ENCODE measurements at places on chromosomes 5 and 9.

DNA sequence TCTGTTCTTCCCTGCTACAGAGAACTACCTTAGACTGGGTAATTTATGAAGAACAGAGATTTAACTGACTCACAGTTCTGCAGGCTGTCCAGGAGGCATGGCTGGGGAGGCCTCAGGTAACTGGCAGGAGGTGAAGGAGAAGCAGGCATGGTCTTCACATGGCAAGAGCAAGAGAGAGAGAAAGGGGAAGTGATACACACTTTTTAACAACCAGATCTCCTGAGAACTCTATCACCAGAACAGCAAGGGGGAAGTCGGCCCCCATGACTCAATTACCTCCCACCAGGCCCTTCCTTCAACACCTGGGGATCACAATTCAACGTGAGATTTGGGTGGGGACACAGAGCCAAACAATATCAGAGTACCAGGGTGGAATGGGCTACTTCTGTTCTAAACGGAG lies 766.8 kb downstream of the TLE1 start:
- no peak for DNase-seq

- no peak for DNase-seq
Measured at GRCh38 chr5:72290356-72291133, 29.5 kb downstream of the MRPS27 start.

GRCh38 chr9:124347968-124348358 lies 67.3 kb downstream of the PSMB7 start:
- DNase-seq, result no peak

- no peak for DNase-seq
Measured at GRCh38 chr9:87256973-87257372, 240.7 kb upstream of the DAPK1 start.

DNA sequence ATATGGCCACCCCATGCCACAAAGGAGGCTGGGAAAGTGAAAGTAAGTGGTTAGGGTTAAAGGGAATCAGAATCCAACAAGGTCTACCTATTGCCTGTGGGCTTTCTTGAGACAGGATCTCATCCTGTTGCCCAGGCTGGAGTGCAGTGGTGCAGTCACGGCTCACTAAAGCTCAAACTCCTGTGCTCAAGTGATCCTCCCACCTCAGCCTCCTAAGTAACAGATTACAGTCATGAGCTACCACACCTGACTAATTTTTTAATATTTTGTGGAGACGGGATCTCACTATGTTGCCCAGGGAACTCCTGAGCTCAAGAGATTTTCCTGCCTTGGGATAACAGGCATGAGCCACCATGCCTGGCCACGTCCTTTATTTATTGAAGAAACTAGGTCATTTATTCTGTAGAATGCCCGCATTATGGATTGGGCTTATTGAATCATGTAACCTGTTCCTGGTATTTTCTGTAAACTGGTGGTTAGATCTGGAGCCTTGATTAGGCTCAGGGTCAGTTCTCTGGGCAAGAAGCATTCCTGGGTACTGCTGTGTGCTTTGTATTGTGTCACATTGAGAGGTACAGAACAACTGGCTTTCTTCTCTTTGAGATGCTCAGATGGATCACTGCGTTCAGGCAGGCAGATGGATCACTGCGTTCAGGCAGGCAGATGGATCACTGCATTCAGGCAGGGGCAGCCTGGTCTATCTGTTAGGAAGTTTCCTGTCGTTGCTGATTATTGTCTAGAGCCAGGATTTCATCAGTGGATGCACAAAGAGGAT lies 41.6 kb downstream of the ERGIC1 start:
- DNase-seq, result no peak

DNA sequence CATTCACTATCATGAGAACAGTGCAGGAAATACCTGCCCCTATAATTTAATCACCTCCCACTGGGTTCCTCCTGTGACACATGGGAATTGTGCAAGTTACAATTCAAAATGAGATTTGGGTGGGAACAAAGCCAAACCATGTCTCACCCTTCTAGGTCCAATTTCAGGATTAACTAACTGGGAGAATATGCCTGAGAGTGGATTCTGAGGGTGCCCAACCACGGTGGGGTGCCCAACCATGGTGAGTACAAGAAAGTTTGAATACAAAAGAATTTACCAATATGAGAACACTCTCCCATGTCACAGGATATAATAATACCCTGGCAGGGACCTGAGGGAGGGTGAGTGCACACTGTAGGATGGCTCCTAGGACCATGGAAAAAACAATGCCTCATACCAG lies 17.2 kb upstream of the GDA start:
- no peak for DNase-seq

GRCh38 chr5:59673438-59674058 lies 220.0 kb downstream of the PDE4D start:
- no peak for DNase-seq

DNA sequence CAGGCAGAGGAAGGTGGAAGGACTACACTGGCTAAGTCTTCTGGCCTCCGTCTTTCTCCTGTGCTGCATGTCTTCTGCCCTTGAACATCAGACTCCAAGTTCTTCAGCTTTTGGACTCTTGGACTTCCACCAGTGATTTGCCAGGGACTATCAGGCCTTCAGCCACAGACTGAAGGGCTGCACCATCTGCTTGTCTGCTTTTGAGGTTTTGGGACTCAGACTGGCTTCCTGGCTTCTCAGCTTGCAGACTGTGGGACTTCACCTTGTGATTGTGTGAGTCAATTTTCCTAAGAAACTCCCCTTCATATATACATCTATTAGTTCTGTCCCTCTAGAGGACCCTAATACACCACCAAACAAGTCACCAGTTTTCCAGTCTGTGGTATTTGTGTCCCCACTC lies 9.7 kb upstream of the ANKDD1B start:
- no peak for DNase-seq

DNA sequence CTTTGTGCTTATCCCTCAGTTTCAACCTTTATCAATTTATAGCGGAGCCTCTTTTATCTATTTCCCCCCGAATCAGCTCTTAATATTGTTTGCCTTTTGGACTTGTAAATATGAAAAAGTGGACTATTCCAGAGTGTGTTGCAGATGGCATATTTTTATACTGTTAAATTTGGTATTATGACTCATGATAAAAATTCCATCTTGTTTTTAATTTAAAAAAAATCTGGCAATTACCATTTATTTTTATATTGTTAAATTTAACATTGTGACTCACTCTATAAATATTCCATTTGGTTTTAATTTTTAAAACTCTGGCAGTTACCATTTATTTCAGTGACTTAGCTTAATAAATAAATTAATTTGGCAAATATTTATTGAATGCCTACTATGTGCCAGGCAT lies 37.5 kb downstream of the RBM27 start:
- DNase-seq, result no peak

DNA sequence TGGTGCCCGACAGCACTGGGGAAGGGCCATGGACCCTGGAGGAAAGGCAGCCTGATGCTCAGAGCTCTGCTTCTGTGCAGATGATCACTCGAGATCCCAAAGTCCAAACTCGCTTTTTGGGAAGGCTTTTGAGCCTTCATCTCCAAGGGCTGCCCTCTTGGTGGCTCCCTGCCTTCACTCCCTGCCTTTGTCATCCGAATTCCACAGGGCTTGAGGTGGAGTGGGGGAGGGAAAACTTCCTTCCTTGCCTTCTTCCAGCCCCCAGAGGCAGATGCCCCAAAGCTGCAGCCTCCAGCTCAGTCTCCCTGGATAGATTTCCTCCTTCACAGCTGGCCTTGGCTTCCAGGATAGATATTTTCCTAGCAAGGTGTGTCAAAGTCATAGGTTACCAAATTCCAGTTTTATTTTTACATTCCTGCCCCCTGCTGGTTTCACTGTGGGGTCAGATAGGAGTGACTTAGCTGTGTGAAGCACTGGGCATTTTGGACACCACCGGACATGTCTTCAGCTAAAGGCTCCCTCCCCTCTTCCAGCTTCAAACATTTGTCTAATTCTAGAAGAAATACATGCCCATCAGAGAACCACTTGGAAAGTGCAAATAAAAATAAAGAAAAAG lies 268.2 kb downstream of the HSPA4 start:
- DNase-seq, result no peak

DNA sequence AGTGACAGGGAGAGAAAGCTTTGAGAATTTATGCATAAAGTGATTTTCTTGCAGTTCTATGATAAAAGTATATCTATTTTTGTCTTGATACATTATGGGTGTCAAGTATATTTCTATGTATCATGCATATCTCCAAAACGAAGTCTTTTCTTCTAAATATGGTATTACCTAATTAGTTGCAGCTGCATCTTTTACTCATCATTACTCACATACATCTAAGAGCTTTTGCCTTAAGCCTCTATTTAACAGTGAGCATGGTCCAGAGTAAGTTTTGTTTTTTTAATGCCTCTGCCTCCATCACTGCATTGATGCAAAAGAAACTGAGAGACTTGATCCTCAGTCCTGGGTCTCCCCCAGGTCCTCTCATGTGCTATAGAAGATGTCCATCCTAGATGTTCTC lies 40.0 kb upstream of the SMC5 start:
- no peak for DNase-seq

GRCh38 chr9:27117489-27118135 lies 8.6 kb downstream of the TEK start:
- DNase-seq, result no peak

- no peak for DNase-seq
Measured at GRCh38 chr9:78101247-78101646, 69.6 kb upstream of the GNAQ start.

DNA sequence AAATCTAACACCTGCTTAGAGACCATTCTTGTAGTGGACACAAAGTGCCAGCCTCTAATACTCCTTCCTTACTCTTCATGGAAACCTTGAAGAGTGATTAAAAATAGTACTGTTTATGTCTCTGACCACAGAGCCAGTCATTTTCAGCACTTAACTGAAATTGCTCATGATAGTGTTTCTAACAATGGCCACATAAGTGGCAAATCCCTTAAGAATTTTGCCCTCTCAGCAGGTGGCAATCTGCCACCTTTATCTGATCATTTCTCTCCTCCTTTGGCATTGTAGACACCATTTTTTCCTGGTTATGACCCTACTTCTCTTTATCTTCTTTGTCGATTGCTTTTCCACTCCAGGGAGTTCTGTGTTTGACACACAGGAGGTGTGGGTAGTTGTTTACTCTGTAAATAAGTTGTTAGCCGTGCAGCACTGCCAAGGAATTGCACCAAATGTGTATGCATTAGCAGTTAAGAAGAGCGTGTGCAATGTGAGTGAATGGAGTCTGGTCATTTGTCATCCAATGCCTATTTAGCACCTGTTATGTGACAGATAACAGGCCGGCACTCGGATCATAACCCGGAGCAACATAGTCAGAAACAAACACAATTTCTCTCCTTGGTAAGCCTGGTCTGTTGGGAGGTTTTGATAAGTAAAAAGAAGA lies 36.8 kb upstream of the STARD4 start:
- no peak for DNase-seq

GRCh38 chr5:173323106-173323798 lies 5.0 kb downstream of the STC2 start:
- no peak for DNase-seq

- no peak for DNase-seq
Measured at GRCh38 chr9:35395076-35395705, 94.7 kb upstream of the RUSC2 start.

DNA sequence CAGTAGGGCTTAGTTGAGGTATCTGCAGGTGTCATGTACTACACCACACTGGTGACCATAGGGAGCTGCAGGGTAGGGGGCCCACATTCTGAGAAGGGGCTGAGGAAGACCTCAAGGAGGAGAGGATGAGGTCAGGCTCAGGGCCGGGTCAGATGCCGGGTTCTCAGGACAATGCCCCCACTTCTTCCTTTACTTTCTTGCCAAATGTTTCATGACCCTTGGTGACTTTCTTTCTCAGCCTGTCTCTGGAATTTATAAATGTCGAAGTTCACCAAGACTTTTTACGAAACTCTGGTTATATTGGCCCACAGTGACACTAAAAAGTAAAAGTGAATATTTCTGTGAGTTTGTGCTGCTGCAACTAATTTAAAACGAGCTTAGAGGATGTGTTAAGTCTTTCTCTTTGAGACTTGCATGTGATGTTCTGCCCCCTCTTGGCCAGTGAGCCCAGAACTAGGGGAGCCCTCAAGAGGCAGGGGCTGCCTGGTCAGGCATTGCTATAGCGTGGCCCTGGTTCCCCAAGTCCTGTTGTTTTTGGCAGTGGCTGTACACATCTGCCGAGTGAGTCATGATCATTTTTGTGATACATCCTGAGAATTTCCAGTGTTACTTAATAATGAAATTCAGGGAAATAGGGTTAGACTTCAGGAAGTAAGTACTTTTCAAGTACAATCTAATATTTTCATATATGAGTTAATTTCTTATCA lies 11.2 kb downstream of the ACO1 start:
- no peak for DNase-seq

- DNase-seq, result no peak
Measured at GRCh38 chr5:40518485-40518917, 161.2 kb upstream of the PTGER4 start.

- no peak for DNase-seq
Measured at GRCh38 chr5:67588389-67588788, 391.8 kb upstream of the CD180 start.

DNA sequence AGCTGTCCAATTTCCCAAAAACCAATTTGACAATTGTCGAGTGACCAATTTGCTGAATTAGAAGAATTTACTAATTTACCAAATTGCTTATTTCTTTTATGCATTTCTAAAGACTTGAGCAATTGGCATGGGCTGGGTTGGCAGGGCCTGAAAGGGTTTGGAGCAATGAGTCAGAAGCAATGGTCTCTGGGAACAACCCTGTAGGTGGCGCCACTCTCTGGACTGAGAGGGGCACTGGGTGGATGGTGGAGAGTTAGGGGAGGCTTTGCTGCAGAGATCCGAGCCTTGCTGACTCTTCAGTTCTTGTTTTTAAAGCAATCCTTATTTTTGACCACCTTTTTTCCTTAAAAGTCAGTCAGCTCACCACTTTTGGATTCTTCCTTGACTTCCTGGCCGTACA lies 71.5 kb upstream of the RPS23 start:
- DNase-seq, result no peak

DNA sequence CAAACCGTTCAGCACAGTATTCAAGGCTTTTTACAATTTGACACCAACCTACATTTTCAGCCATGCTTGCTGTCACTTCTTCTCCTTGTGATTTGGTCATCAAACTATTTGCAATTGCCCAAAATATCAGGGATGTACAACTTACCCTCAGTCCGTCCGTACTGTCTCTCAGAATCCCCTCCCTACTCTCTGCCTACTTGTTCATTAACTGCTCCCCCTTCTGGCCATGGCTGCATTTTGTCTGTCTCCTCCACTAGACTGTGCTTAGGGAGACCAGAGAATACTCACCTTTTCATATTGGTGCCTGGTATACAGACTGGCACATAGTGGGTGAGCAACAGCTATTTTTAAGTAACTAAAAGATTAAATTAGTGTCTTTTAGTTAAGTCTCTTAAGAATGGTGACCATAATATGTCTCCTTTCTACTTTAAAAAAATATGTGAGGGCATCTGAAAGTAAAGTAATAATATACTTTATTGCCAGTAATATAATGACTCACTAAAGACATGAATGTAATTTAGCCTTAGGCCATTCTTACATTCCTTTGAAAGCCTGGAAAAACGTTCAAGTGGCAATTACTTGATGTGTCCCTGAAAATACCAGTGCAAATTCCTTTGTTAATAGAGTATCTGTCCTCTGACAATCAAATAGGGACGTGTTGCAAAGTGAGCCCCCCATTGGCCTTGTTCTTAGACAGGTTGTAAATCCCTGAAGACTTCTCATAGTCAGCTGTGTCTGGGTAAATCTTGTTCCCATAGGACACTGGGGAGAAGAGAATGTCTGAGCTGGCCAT lies 27.8 kb downstream of the PRLR start:
- no peak for DNase-seq

Data from stimulated activated CD8-positive, alpha-beta memory T cell treated with anti-CD3 and anti-CD28 coated beads, Interleukin-7, amount 100 ng/mL, for 1 hour (primary cell).